ENCODE measurements at places on chromosomes 7 and 10.

DNA sequence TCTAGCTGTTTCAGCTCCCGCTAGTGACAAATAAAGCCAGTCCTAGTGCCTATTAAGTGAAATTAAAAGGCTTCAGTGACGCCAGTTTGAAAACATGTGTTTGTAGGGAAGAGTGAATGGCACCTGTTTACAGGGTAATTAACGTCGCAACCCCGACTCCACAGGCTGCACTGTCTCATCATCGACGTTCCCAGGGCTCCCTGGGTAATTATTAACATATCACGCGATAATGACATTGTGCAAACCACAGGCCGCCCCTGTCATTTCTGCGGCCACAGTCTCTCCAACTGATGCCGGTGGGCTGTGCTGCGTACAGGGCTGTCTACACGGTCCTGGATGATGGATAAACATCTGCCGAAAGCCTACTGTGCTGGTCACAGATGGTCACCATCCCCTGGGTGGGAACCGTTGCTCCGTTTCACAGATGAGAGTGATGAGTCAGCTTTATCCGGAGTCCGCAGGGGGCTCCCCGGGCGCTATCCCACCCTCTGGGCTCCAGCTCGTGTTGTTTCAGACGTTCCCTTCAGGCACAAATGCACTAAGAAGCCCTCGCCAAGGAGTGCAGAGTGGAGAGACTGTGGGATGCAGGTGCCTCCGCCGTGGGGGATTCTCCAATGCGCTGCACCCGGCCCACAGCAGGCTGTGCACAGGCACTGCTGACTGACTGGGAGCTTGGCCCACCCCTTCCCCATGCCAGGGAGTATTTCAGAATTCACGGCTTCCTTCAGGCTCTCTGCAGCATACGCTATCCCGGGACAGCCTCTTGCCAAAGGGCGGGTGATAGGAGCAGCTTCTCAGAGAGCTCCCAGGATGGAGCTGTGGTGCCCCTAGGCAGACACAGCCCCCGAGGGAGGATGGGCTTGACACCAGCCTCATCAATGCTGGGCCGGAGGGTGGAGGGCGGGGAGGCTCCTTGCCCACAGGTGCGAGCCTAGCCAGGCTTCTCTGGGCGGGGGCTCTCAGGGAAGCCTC lies 491.8 kb upstream of the FOXK1 start:
- no peak for DNase-seq

- no peak for DNase-seq
These were observed 267.8 kb downstream of the WDR37 start for GRCh38 chr10:1323951-1324350.

- no peak for DNase-seq
These were observed 227.2 kb upstream of the KLF14 start for GRCh38 chr7:130961128-130961601.

- no peak for DNase-seq
These were observed 33.0 kb downstream of the BTBD16 start for GRCh38 chr10:122304054-122304579.

GRCh38 chr7:32928785-32929298 lies 28.4 kb upstream of the FKBP9 start:
- no peak for DNase-seq

- no peak for DNase-seq
These were observed 56.7 kb downstream of the CAMK2B start for GRCh38 chr7:44268671-44269070.

- no peak for DNase-seq
These were observed 323.1 kb downstream of the TFEC start for GRCh38 chr7:115707258-115708012.

DNA sequence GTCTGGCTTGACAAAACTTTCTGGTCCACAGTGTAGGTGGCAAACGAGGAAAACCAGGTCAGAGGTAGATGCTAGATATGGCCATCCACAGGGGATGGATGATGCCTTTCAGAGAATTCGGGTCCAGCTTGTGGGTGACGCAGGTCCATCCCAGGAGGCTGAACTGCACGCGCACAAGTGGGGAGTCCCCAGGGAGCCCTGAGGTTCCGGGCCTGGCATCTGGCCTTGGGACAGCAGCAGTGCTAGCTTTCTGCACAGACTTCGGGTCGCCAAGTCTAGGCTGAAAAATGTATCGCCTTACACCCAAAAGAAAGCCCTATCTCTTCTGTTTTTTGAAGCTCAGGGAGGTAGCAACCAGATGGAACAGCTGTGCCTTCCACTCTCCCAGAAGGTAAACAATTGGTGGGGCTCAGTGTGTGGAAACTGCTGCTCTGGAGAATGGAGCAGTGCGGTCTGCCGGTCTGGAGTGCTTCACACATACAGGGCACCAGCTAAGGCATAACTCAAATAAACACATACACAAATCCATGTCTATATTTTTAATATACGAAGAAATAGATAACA lies 119.3 kb upstream of the ACBD5 start:
- no peak for DNase-seq

DNA sequence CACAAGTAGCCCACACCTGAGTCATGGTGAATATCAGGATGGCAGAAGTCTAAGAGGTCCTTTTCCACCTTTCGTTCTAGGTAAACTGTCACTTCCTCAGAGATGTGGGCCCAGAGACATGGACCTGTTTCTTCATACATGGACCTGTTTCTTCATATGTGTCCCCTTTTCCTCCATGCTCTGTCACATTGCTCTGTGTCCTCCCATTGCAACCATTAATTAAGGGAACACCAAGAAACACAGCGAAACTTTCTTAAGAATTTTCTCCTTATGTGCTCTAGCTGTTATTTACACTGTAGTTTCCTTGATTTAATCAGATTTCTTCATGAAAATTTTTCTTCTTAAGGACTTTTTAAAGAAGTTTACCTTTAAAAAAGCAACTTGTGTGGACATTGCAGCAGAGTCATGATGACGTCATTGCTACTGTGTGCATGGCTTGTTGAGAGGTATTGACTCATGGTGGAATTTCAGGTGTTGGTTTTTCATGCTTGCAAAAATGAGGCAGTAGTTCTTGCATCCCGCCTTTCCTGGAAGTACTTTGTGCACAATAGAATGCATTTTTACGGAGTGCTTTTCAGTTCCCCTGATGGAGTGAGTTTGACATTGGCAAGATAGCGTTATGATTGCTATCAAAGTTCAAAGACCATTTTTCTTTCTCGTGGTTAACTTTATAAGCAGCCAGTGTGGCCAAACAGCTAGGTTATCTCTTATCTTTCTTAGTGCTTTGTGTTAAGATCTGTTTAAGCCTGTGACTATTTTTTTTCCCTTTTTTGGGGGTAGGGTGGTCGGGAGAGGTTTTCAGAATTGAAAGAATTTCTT lies 37.7 kb downstream of the CFAP58 start:
- no peak for DNase-seq

DNA sequence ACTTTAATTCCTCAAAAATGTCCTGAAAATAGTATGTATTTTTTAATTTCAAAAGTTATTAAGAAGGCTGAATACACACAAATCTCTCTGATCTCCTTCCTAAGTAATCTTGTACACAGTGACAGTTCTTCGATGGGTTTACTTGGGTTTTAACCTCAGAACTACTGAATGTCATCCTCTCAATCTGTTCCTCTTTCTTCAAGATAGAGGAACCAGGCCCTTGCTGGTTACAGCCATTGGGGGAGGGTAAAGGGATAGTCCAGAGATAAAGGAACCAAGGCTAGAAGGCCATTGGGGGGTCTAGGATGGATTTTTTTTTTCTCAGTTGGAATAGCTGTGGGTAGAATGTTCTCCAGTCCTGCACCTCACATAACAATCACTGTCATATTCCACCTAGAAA lies 224.9 kb downstream of the SKIDA1 start:
- no peak for DNase-seq

DNA sequence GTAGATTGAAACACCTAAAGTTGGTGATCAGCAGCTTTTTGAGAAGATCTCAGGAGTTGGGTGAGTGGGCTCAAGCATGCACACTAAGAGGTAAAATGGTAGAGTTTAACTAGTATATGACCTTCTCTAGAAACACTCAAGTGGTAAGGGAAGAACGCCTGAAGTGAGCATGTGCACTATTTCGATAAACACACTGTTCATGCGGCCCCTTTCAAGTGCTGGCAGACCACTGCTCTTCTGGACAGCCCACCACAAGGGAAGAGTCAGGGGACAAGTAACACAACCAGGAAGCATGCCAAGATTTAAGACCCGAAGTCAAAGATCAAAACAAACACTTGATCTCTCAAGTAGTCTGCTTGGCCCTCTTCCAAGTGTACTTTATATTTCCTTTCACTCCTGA lies 519.5 kb upstream of the ZWINT start:
- no peak for DNase-seq

DNA sequence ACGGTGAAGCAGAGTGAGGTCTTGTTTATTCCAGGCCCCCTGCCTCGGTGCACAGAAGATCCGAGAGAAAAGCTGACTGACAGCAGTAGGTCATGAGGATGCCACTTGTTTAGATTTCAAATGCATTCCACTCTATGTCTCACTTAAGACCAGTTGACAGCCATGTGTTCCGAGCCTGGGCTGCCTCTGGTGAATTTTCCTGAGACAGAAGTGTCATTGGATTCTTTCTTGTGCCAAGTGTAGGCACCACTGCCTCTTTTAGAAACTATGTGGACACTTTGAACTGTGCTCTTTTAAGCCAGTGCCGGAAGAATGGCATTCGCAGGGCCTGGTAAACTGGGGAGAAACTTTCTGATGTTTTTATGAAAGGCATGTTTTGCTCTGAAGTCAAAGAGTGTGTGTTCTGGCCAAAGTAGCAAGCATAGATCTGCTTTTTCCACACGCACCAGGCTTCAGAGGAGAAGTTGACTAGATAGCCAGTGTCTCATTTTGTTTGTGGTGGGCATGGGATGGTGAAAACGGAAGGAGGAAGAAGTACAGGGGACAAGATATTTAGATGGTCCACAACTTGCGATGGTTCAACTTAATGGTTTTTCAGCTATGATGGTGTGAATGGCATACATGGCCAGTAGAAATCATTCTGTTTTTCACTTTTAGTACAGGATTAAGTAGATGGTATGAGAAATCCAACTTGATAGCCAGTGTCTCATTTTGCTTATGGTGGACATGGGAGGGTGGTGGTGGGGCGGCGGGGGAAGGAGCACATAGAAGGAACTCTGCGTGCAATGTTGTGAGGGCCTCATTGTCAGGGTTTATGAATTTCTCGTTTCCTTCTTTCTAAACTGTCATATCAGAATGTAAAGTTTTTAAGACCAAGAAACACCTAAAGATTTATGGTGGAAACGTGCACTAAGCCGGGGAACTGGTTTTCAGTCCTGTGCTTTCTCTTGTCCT lies 41.5 kb downstream of the CYP17A1 start:
- no peak for DNase-seq

DNA sequence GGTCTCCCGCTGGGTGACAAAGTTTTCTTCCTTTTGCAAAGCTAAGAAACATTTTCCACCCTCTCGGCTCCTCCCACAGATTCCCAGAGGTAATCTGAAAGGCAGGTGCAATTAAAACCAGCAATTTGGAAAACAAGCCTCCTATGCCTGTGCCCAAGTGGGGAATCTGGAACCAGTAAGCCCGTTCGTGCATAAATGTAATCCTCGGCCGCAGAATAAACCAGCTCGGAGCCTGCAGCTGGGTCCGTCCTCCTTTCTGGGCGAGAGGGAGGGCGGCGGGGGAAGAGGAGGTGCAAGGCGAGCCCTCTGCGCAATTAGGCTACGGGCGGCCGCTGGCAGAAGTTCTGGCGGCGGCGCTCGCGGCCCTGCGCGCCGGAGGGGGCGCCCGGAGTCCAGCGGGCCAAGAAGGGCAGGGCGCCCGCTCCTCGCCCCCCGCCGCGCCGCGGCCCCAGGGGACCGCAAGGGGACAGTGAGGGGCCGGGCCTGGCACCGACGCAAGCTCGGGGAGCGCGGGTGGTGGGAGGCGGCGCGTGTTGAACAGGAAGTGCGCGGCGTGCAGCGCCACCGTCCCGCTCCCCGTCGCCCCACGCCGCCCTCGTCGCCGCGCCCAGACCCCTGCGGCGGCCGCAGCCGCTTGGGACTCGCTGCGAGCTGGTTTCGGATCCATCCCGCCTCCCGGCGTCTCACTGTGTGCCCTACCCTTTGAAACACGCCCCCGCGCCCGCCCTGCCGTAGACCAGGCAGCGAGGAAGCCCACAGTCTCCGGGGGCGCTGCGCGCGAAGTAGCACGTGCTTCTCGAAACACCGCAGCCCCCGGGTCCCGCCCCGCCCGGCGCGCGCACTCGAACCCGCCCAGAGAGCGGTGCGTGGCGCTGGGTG lies at the start of gene PRKAG2:
PRKAG2 (minus strand) TSS at position 217 of the 879 bp plus-strand sequence. CDS start 495 bp downstream, outside the sequence.
- no peak for DNase-seq

DNA sequence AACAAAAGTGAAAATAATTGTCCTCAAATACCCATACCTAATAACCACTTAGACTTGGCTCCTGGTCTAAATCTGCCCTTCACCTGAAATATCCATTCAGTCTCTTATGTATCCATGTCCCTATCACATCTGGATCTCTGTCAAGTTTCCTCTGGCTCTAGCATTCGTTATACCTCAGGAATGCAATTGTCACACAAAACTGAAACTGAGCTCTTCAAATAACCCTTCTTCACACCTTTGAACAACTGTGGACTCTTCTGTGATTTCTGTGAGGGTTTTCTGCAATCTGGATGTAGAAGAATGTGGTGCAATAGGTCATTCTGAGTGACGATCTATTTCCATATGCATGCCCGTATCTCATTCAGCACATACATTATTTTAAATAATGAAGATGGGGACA lies 53.5 kb upstream of the FGL2 start:
- DNase-seq = no peak

Measured in RWPE2 (cell line).